Cardiac septum (tissue), 1 donor: ENCODE measurements at places on chromosomes 12 and 14. TPM values are rescaled to one million over a fixed set of nuclear protein-coding genes. Genes with fewer than 3 reads are reported as not detected.

DNA sequence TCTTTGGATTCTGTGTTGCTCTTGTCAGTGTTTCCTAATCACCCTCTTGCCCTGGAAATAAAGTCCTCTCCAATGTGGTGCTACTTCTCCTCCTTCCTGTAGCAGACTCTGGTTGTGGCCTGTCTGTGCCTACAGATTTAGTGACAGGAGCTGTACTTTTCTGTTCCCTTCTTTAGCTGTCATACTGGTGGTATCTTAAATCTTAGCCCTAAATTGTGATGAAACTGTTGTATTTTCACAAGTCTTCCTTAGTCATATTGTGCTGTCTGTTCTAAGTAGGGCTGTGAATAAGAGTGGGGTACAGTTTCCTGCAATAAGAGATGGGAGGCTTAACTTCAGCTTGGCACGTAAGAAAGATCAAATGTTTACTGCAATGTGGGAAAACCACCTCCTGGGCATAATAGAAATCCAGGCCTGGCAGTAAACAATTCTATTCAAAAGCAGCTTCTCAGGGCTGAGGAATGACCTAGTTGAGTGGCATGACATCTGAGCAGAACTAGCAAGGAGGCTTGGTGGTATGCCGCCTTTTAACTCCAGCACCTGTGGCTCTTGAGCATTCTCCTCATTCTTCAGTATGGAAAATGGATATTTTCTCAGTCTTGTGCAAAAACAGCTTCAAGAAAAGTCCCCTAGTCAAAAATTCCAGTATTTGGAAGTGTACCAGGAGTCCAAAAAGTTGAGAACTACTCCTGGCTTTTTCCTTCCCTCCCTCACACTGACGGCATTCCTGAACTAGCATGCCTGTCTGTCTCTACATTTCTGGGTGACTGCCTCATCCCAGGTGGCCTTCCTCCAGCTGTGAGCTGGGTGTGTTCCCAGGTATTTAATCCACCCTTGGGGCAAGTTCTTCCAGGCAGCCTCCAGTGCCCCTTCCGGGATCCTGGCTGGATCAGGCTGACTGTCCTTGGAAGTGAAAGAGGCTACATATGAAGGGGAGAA is 19.5 kb downstream of the ANO6 start:
- no peak for DNase-seq

GRCh38 chr14:50364792-50365191 is 31.9 kb downstream of the CDKL1 start:
- DNase-seq = no peak

DNA sequence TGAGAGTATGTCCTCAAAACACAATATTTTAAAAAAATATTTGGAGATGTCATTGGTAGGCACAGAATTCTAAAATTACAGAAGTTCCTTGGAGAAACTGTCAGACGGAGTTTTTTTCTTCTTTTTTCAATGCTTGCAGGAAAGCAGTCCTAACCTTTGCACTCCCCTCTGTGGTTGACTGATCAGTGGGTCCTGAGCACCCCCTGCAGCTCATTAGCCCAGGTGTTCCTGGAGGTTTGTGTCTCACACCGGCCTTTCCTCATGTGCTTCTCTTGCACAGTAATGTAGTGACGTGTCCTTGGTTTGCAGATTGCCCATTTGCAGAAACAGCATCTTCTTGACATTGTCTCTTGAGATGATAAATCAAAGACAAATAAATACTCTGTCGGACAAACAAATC is 513.0 kb downstream of the TMEM121 start:
- DNase-seq = no peak

DNA sequence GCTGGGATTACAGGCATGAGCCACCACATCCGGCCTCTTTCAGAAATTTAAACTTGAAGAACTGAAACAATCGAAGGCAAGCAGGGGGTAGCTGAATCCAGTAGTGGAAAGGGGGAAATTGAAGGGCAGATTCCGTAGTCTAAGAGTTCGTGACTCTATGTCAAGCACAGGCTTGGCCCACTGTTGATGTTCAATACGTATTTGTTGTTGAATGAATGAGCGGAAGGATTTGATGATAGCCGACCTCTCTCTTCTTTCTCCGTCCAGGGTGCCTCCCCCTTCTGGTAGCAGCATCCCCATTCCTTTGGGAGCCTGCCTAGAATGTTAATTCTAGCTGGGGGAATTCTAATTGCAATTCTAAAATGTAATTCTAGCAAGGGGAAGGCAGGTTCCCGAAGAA is 59.8 kb upstream of the MED13L start:
- DNase-seq = no peak

- no peak for DNase-seq
Observed at GRCh38 chr12:66282244-66282643, 20.0 kb upstream of the HELB start.

DNA sequence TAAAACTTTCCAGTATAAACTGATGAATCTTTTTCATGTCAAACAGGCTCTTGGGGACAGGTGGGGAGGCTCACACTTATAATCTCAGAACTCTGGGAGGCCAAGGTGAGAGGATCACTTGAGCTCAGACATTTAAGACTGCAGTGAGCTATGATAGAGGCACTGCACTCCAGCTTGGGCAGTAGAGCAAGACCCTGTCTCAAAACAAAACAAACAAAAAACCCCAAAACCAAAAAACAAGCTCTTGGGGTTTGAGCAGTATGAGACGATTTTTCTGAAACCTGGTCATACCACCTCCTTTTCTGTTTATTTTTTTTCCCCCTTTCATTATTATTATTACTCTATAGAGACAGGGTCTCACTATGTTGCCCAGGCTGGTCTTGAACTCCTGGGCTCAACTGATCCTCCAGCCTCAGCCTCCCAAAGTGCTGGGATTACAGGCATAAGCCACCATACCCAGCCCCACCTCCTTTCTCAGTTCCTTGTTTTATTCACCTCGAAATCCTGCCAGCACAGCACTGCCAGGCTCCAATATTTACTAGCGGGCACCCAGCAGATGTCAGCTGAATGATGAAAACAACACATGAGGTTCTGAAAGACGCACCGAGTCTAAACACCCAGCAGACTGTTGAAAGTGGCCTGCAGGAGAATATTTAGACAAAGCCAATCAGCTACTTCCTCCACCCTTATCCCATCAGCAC is 19.5 kb upstream of the CDK17 start:
- no peak for DNase-seq

DNA sequence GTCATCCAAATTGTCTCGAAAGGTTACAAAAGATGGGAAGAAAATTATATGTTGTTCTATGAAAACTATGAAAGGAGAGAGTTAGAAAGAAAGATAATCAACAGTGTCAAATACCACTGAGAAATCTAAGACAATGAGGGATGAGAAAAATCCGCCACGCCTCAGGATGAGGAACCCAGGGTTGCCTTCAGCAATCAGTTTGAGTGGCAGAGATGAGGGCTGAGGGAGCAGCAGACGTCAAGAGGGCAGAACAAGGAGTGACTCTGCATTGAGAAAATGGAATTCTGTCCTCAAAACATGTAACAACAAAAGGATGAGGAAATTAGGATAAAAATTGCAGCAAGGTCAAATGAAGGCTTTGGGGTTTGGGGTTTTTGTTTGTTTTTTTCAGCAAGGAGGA is 18.3 kb upstream of the OXA1L start:
- DNase-seq = no peak

DNA sequence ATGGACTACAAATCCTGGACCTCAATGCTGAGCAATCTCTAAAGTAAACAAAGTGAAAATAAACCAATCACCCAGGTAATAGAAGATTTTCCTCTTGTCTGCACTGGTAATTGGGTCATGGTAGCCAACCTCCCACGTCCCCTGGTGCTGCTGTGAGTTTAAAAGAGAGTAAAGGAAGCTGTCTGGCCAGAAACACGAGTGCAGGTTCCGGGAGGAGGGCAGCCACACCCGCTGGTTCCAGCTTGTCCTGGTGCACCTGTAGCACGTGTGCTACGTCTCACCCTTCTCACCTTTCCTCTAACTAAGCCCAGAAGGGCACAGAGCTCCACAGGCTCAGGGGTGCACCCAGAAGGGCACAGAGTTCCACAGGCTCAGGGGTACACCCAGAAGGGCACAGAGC is 5.4 kb downstream of the CRACR2A start:
- DNase-seq = no peak

DNA sequence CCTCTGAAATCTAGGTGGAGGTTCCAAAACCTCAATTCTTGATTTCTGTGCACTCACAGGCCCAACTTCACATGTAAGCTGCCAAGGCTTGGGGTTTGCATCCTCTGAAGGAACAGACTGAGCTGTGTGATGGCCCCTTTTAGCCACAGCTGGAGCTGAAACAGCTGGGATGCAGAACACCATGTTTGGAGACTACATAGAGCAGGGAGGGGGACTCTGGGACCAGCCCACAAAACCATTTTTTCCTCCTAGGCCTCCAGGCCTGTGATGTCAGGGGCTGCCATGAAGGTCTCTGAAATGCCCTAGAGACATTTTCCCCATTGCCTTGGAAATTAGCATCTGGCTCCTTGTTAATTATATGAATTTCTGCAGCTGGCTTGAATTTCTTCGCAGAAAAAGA is 1025.9 kb upstream of the NOVA1 start:
- no peak for DNase-seq

RPL10L gene
- total RNA-seq = not detected

CMA1 gene
- total RNA-seq = 0.46 TPM

DRAM1 gene
- 5.4 TPM for total RNA-seq

PIK3C2G gene
- total RNA-seq = not detected

C1S gene
- 69.0 TPM for total RNA-seq
